ENCODE measurements at places on chromosomes 3 and 15. TPM values are rescaled to one million over a fixed set of nuclear protein-coding genes. Genes with fewer than 3 reads are reported as not detected.

Gene ZNF717
- 7.2 TPM for polyA plus RNA-seq

Gene LDHAL6B
- 0.13 TPM for polyA plus RNA-seq

Gene CACNA2D3
- 1.9 TPM for polyA plus RNA-seq

Gene MDFIC2
- 0.26 TPM for polyA plus RNA-seq

Gene FAM81A
- polyA plus RNA-seq: 1.9 TPM

Gene NT5DC2
- polyA plus RNA-seq: 79.5 TPM

Gene TRAT1
- polyA plus RNA-seq: 1.1 TPM

Gene FAM227B
- 9.0 TPM for polyA plus RNA-seq

Gene CHDH
- polyA plus RNA-seq: 0.84 TPM

Gene TRPM1
- not detected for polyA plus RNA-seq

Gene TRIM42
- polyA plus RNA-seq: not detected

- no peak for DNase-seq
Observed at GRCh38 chr3:196144383-196145105, 62.7 kb upstream of the TFRC start.

- no peak for DNase-seq
Observed at GRCh38 chr15:94383706-94384105, 152.3 kb downstream of the MCTP2 start.

DNA sequence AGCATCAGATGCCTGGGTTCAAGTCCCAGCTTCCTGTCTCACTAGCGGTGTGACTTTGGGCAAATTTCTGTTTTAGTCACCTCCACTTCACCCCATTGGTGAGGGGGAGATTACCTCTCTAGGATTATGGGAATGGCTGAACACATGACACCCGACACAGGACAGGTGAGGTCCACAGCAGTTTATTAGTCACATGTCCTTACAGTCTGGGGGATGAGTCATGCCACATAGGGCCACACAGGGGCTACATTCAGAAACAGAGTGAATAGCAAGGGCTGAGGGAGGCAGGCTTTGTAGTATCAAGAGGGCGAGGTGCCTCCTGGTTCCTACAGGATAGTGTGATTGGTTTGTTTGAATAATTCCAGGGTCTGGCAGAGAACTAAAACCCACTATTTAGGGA, 15.2 kb upstream of the ITGA11 start:
- no peak for DNase-seq

- no peak for DNase-seq
Observed at GRCh38 chr3:76664816-76665215, 375.1 kb upstream of the ROBO2 start.

DNA sequence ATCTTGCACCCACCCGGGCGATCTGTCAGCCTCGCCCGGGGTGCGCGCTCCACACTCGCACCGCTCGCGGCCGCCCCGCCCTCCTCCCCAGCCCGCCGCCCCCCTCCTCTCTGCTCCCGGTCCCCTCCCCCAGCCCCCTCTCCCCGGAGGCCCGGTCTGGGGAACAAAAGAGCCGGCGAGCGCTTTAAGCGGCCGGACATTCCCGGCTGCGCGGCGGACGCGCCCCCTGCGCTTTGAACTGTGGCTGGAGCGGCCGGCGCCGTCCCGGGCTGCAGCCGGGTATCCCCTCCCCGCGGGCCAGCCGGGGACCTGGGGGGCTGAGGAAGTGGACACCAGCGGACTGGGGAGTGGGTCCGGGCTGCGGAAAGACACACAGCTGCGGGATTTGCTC, at the start of gene IGDCC3:
TSS of gene IGDCC3 (minus strand) at position 27 of the 391 bp plus-strand sequence. CDS start 214 bp downstream, outside the sequence.
- no peak for DNase-seq

GRCh38 chr3:142645236-142645793, 49.1 kb downstream of the PLS1 start:
- DNase-seq: no peak

- DNase-seq: no peak
Observed at GRCh38 chr3:182562274-182562673, 231.0 kb upstream of the ATP11B start.

DNA sequence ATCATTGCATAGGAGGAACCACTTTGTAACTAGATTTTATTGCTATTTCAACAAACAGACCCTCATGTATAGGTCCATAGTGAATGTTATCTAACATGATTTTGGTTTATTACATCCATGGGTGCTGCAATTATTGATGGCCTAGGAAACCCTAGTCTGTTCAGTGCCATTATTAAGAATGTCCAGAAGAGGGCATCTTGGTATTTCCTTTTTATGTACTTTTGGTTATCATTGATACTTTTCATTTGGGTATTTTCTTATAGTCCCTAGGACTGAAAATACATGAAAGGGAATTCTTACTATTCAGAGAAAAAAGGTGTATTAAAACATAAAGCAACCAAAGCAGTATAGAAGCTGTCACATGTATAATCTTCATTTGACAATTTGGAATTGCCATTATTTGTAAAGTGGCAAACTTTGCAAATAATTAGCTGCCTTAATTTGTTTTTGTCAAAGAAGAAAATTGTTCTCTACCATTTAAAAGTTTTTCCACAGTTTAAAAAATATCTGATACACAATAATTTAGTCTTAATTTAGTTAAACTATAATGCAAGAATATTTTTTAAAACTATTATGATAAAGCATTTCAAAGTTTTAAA, 48.7 kb downstream of the CNOT10 start:
- peak; percentile 14 for DNase-seq

DNA sequence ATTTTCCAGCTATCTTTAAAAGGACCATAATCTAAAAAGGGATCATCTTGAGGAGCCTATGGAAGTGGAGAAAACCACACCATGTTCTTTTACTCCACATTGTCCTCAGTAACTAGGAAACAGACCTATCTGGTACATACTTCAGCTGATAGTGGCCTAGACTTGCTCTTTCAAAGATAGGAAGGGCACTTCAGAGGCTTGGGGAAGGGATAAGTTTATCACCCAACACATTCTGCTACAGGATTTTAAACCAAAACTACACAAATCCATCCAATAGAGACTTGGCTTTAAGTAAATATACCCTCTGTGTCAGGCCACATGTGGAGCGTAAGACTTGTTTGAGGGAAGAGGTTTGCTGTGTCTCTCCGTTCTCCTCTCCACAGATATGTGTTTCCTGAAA, 35.4 kb downstream of the CP start:
- DNase-seq: no peak

GRCh38 chr3:7710284-7710683, 791.3 kb upstream of the LMCD1 start:
- no peak for DNase-seq

- DNase-seq: no peak
Observed at GRCh38 chr15:75720787-75721479, 8.3 kb upstream of the CSPG4 start.

DNA sequence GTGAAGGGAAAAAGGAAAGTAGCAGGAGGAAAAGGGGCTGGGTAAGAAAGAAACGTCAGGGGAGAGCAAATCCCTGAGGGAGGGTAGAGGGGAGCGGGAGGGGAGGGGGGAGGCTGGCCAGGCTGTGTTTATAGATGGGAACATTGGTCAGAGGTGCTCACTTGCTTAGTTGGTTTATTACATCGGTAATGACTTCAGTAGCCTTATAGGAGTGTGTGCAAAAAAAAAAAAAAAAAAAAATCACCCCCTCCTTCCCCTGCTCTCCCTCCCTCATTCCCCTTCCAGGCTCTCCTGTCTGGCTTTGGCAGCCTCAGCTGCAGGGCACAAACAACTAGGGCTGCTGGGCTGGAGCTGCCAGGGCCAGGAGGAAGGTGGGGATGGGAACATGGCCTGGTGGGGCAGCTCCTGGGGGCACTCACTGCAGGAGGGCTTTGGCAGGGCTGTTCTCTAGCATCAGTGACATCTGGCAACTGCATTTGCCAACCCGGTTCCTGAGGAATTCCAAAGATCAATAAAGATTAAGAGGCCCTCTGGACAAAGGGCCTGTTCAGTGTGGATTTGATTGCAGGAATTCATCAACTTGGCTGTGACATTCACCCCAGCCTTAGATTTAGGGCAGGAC, 334.5 kb upstream of the FRG2C start:
- DNase-seq: no peak

GRCh38 chr3:172379372-172379771, 68.9 kb downstream of the GHSR start:
- DNase-seq: no peak

GRCh38 chr3:185502987-185503386, 4.2 kb upstream of the TMEM41A start:
- DNase-seq: no peak

GRCh38 chr15:80052597-80053304, 6.7 kb upstream of the ZFAND6 start:
- DNase-seq: no peak

DNA sequence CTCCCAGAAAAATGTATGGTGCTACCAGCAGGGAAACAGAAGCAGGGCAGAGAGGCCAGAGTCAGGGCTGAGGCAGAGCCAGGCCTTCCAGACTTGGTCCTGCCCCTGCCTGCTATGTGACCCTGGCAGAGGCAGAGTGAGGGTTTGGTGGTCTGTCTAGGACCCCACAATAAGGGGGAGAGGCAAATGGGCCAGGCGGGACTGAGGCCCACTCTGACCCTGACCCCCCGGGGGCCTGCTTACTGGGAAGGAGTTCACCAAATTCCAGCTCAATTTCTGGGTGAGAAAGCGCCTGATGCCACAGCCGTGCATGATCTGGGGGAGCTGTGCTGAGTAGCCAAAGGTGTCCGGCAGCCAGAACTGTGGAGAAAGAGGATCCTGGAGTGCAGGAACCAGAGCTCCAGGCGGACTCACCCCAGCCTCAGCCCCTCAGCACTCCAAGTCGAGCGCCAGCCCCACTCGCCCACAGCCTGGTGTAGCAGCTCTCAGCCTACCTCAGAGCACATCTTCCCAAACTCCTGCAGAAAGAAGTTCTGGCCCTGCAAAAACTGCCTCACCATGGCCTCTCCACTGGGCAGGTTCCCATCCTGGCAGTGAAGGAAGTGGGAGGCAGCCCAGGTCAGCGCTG, 6.9 kb downstream of the MAN2C1 start:
- DNase-seq: no peak

DNA sequence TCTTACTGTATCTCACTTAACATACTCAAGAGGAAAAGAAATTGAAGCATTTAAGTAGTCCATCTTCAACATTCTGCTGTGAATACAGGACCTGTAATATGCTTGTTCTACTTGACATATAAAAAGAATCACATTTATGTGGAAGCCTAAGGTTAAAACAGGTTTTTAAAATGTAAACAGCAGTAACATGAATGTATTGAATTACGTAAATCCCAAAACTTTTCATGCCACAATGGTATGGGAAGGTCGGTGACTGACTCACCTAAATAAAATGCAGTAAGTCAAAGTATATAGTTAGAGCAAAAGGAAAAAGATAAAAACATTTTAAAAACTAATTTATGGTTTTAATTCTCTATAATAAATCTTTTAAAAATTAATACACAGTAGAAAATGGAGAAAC, 115.7 kb upstream of the TJP1 start:
- DNase-seq: no peak

DNA sequence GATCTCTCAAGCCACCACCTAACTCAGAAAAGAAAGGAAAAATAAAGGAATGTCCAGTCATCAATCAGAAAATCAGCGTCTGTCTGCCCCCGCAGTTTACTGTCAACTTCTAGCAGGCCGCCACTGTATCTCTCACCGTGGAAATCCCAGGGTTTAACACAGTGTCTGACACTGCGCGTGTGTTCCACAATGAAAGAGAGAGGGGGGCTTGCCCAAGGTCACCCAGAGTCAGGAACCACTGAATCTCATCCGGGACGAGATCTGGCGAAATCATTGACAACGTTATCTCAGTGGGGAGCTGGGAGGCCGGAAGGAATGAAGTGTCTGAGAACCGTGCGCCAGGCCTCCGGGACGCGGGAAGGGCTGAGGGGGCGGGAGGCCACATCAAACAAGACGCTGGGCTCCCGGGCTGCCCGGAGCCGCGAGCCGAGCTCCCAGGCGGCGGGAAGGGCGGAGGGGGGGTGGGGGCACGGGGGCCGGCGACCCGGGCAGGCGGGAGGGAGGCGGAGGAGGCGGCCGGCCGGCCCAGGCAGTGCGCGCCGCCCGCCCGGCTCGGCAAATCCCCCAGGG, 2.2 kb upstream of the HES1 start:
- DNase-seq: peak; percentile 59

- no peak for DNase-seq
Observed at GRCh38 chr3:11563865-11564185, 79.9 kb downstream of the VGLL4 start.

DNA sequence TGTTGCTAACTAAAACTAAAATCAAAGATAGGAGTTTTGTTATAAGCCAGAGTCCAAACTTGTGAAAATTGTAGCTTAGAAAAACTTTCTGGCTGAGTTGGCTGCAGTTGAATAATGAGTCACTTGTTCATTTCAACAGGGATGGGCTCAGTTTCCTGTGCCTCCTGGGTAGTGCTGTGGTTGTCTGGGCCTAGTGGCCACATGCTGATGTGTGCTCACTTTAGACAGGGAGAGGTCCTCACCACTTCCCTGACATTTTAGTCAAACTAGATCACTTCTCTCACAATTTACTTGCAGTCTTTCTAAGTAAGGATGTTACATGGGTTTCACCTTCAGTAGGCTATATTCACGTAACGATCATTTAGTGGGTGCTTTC, 6.3 kb upstream of the UBE2Q2 start:
- DNase-seq: peak; percentile 45

- DNase-seq: no peak
Observed at GRCh38 chr3:26622621-26623418, at the start of gene LRRC3B. Gene LRRC3B, plus strand, starts transcription at chr3:26622772. Its CDS starts 86,901 bp downstream, at chr3:26709673.

GRCh38 chr3:59192473-59192872, 142.6 kb upstream of the CFAP20DC start:
- peak; percentile 44 for DNase-seq

GRCh38 chr3:37290551-37290950, 116.2 kb upstream of the LRRFIP2 start:
- DNase-seq: no peak

- no peak for DNase-seq
Observed at GRCh38 chr15:35211240-35211902, 126.3 kb upstream of the NANOGP8 start.

DNA sequence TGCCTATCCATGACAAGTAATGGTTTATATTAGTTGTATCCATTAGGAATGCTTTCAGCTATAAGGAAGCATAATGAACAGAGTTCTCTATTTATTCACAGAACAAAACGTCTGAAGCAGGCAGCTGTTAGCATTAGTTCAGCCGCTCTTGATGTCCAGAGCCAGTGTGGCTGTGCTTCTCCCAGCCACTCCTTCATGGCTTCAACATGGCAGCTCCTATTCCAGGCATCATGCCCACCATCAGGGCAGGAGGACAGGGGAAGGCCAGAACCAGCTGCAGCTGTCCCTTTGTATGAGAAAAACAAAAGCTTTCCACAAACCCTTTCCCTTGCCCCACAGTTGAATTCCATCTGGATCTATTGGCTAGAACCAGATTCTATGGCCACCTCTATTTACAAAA, 12.9 kb upstream of the SNRK start:
- DNase-seq: peak; percentile 66

- no peak for DNase-seq
Observed at GRCh38 chr15:90994059-90994416, 297 bp downstream of the PRC1 start.
